ENCODE measurements at places on chromosomes 7 and 10.

GRCh38 chr7:134078991-134079390 is 48.1 kb upstream of the LRGUK start:
- no peak for DNase-seq

GRCh38 chr10:21314906-21315644 is 210.4 kb downstream of the SKIDA1 start:
- DNase-seq: no peak

DNA sequence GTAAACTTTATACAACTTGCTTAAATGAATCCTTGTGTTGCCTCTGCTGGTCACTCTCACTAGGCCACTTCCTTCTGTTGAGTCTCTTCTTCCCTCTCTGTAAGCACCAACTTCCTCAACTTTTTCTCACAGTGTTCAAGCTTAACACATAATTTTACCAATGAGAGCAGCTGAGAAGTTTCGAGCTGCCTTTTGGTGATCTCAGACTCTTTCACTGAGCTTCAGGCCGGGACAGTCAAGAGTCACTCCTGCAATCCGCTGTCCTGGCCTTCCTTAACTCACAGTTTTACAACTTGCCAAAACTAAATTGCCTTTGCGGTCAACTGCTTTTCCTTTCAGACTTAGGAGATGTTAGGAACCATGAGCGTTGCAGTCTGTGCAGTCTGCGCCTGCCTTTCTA is 47.4 kb downstream of the PRPF18 start:
- no peak for DNase-seq

GRCh38 chr10:14879124-14879927 is 660 bp downstream of the SUV39H2 start:
- peak; percentile 6 for DNase-seq

DNA sequence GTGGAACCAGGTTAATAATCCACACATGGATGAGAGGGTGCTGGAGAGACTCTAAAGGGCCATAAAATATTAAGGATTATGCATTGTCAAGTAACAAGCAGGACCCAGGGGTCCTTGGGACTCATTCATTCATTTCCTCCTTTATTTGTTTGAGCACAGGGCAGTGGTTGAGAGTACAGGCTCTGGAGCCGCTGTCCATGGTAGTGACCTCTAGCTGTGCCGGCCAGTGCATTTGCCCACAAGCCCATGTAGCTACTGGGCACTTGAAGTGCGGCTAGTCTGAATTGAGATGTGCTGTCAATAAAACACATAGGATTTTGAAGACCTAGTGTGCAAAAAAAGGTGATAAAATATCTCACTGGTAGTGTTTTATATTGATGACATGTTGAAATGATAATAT is 137.6 kb downstream of the C10orf105 start:
- DNase-seq: no peak

DNA sequence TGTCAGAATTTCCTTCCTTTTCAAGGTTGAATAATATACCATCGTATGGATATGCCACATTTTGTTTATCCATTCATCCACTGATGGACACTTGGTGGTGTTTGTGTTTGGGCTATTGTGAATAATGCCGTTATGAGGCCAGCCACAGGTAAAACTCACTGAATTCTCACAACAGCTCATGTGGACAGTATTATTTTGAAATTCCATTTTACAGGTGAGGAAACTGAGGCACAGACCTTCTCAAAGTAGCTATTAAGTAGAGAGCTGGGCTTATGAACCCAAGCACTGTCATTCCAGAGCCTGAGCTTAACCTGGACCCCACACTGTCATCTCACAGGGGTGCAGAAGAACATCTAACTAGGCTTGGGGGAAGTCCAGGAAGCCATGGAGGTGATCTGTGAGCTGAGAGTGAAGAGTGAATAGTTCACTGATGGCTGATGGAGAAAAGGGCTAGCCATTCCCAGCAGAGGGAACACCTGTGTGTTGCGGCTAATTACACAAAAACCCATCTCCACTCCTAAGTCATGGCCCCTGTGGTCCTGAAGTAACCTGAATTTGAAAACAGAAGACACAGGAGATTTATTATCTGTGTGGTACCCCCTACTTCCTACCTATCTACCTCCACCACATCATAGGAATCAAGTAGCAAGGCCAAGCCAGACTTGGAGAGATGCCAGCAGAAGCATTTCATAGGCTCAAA is 8.7 kb downstream of the INMT start:
- DNase-seq: no peak

- DNase-seq: no peak
Measured at GRCh38 chr10:75497997-75498883, 66.8 kb downstream of the LRMDA start.

DNA sequence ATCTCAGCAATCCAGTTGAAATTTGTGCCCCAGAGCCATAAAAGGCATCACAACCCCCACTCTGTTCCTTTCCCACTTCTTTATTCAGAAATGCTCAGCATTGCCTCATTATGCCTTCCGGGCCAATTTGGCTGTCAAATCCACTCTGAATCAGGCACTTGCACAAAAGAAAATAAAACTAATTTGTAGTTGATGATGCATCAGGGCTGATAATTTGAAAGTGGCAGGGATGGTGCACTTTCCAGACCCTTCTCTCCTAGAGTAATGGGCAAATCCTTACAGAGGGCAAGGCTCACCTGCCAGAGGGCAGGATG is 147.9 kb upstream of the PDE1C start:
- no peak for DNase-seq

DNA sequence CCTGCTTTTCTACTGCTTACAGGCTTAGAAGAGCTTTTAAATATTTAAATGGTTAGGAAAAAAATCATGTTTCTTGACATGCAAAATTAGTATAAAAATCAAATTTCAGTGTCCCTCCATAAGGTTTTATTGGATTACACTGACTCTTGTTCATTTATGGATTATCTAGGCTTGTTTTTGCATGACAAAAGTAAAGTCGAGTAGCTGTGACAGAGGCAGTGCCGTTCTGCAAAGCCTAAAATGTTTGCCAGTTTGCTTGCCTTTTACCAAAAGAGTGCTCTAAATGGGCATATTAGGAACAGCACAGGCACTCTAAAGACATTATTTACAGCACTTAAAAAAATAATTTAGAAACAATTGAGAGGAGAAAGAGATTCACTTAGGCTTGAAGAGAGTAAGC is 139.6 kb downstream of the TSPAN12 start:
- DNase-seq: no peak

GRCh38 chr10:13831711-13832141 is 245.0 kb downstream of the PRPF18 start:
- no peak for DNase-seq

DNA sequence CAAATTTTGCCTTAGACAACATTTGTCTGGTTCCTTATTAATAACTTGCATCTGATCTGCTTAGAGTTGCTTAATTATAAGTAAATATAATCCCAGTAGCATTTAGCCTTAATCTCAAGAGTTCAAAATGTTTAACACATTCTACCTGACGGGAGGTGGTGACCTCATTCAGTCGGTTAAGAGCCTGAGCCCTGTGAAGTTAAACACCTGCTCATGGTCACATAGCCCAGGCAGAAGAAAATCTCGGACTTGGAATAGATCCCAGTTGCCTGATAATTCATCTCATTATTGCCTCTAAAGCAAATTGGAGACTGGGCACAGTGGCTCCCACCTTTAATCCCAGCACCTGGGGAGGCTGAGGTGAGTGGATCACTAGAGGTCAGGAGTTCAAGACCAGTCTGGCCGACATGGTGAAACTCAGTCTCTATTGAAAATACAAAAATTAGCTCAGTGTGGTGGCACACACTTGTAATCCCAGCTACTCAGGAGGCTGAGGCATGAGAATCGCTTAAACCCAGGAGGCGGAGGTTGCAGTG is 18.6 kb upstream of the ASCC1 start:
- no peak for DNase-seq

GRCh38 chr10:20622531-20623211 is 274.4 kb downstream of the NEBL start:
- DNase-seq: no peak

- DNase-seq: no peak
Measured at GRCh38 chr10:100816671-100817070, 71.3 kb downstream of the PAX2 start.

DNA sequence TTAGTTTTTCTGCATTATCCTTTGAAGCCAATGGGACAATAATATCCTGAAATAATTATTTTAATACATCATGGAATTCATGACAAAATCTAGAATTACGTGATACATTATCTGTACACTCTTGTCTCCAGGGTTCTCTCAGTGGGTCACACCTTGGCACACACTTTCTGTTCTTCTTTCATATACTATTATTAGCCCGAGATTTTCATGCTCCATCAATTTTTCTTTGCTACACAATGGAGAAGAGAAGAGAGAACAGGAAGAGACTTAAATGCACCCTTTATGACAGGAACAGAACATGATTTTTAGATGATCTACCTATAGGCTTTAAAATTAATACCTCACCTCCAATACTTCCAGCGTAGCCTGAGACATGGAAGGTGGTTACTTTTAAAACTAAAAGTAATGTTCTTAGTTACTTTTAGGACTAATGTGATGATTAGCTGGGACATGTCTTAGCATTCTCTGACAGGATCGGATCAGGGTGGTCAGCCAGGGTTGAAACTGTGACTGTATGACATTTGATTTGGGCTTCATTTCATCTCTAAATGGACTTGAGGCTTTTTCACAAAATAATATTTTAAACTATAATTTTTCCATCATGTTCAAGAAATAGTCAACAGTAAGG is 148.2 kb upstream of the WNT16 start:
- DNase-seq: no peak

- DNase-seq: no peak
Measured at GRCh38 chr10:122344741-122345258, 29.7 kb upstream of the PLEKHA1 start.

GRCh38 chr7:31082447-31082846 is 30.3 kb downstream of the ADCYAP1R1 start:
- DNase-seq: no peak

DNA sequence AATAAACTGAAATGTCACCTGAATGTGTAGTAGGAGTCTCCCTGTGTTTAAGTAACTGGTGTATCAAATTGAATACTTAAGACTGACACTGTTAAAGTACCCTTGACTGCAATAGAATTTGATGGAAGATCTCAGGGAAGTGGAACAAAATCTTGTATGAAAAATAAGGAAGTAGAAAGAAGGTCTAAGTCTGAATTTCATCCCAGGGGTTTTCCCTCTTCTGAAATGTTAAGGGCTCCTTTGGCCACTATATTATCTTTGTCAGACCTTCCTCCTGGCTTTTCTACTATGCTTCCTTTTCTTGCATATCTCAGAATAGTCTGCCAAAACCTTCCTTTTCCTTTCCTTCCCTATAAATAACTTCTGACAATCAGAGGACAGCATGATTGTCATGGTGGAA is 59.6 kb downstream of the BLNK start:
- no peak for DNase-seq

- DNase-seq: no peak
Measured at GRCh38 chr7:21355406-21355874, 72.4 kb upstream of the SP4 start.

GRCh38 chr7:33654676-33655075 is 250.7 kb upstream of the BMPER start:
- DNase-seq: no peak

- DNase-seq: no peak
Measured at GRCh38 chr10:70269741-70270140, 14.1 kb downstream of the NPFFR1 start.

DNA sequence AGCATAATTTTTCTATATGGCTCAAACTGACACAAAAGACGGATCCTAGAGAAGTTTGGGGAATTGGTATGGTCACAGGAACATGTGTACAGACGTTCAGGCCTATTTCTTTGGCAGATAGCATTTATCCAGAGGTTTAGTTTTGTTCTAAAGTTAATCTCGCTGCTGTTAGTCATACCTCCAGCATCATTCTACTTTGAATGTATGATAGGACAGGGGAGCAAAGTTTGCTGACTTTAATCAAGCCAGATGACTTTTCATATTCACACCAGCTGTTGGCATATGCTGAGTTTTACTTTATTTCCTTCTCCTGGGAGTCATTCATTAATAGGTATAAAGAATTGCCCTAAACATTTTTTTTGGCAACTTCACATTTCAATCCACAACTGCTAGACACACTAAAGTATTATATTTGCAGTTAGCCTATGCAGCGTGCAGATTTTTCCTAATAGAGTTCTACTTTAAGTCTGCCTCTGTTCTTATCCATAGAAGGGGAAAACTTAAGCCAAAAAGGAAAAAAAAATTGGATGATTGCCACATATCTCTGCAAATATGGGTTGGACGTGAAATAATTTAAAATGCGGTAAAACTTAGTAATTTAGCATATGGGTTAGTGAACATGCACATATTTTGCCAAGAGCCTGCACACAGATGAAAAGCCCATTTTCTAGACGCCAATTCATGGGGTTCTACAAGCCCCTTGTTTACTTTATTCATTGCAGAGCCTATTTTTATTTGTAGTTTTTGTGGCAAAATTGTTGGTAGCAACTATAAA is 213.1 kb downstream of the C7orf25 start:
- no peak for DNase-seq

- no peak for DNase-seq
Measured at GRCh38 chr7:79211724-79212123, 241.7 kb downstream of the MAGI2 start.

GRCh38 chr7:50920031-50920635 is 137.4 kb upstream of the GRB10 start:
- no peak for DNase-seq

DNA sequence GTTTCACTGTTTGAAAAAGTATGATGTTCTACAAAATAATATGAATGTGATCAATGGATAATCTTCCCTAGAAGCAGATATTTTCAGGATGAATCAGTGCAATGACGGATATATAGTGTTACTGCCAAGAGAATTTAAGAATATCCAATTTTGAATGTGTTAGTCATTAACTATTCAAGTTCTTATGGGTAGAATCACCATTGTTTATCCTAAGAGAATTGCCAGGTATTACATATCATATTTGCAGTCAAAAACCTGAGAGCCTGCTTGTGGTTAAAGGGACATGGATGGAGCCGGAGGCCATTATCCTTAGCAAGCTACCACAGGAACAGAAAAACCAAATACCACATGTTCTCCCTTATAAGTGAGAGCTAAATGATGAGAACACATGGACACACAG is 26.9 kb downstream of the AHR start:
- no peak for DNase-seq

DNA sequence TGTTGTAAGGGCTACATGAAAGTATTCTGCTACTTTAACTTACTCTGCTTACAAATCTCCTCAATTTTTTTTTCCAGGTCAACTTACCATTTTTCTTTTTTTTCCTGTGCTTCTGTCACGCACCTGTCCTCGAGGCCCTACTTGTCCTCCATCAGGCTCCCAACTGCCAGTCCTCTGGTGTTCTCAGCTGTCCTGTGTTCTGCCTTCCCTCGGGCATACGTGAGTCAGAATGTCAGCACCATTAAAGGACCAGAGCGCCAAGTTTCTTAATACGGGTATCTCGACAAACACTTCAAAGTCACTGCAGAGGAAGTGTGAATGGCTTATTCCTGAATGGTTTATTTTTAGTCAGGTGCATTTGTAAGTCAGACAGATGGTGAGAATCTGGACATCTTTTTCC is at the start of gene TEX47:
Gene TEX47, minus strand, starts transcription at position 185 of the 400 bp plus-strand sequence. CDS start 795 bp downstream, outside the sequence.
- no peak for DNase-seq

- no peak for DNase-seq
Measured at GRCh38 chr7:138618933-138619332, 82.2 kb downstream of the SVOPL start.

DNA sequence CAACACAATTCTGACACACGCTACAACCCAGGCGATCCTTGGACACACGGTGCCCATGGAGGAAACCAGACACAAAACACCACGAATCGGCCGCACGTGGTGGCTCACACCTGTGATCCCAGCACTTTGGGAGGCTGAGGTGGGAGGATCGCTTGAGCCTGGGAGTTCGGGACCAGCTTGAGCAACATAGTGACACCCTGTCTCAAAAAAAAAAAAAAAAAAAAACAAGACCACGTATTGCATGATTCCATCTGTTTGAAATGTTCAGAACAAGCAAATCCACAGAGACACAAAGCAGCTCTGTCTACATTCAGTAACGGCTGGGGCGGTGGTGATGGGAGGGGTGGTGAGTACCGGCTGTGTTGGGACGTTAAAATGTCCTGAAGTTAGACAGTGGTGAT is 25.2 kb downstream of the ADAP1 start:
- no peak for DNase-seq

Data from activated CD8-positive, alpha-beta memory T cell treated with anti-CD3 and anti-CD28 coated beads for 1 hour (primary cell).